ENCODE measurements at places on chromosomes 7 and 10. TPM values are rescaled to one million over a fixed set of nuclear protein-coding genes. Genes with fewer than 3 reads are reported as not detected.

DNA sequence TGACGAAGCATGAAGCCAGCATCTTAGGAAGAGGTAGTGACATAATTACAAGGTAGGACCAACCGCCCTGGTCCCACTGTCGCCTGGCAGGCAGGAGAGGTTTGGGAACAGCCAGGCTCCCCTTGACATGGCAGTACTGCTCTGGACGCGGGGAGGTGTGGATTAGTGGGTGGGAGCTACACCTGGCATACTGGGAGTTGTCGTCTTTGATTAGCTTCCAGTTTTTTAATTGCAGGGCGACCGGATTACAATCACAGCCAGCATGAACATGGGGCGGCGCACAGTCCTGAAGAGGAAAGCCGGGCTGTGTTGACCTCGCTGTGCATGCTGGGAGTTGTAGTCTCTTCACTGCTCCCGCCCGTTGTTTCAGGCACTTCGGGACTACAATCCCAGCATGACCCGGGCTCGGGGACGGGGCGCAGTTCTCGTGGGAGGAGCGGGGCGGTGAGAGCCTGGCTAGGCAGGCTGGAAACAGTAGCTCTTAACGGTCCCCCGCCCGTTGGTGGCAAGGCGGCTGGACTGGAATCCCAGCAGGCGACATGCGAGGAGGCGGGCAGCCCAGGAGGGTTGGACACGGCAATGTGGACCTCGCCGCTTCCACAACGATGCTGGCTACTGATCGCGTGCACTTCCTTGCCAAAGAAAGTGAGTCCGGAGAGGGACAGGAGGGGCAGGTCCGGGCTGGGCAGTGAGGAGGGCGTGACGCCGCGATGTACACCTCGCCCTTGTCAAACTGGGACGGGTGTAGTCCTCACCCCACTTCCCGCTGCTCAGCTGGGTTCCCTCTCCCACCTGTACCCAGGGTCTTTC lies 98.0 kb upstream of the ZNF722 start:
- DNase-seq, result no peak

DNA sequence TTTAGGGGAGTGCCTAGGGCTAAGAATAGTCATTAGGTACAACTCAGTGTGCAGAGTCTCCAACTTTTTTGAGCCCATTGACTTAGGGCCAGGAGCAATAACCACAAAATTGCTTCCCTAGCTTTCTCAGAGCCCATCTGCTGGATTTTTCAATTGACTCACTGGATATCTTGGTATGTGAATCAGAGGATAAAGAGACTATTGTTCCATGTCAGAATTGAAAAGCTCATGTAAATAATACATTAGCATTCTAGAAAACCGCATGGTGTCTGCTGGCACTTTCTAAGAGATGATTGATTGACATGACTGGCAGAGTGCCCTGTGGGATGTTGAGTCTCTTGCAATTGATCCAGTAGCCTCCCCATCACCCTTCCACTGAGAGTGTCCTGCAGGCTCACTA lies 246.2 kb downstream of the CCDC7 start:
- DNase-seq, result no peak

DNA sequence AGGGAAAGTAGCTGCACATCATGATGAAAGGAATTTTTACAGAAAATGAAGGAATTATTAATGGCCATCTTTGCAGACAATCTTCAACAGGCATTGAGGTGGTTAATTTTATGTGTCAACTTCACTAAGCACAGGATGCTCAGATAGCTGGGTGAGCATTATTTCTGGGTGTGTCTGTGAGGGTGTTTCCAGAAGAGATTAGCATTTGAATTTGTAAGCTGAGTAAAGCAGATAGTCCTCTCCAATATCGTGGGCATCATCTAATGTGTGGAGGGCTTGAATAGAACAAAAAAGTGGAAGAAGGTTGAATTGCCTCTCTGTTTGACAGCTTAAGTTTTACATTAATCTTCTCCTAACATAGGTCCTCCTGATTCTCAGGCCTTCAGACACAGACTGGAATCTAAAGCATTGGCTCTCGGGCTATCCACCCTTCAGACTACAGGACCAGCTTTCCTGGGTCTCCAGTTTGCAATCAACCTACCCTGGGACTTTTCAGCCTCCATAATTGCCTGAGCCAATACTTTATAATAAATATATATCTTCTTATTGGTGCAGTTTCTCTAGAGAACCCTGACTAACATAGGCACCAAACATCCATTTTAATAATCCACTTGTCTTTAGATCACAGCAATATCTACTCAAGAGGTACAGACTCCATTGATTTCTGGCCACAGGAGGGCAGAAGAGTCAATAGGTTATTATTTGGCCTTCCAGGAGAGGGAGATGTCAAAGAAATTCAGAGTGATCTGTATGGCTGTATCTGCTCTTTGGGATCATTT lies 10.5 kb upstream of the CRPPA start:
- no peak for DNase-seq

GRCh38 chr10:78260141-78260540 lies 226.5 kb downstream of the RPS24 start:
- DNase-seq, result no peak

DNA sequence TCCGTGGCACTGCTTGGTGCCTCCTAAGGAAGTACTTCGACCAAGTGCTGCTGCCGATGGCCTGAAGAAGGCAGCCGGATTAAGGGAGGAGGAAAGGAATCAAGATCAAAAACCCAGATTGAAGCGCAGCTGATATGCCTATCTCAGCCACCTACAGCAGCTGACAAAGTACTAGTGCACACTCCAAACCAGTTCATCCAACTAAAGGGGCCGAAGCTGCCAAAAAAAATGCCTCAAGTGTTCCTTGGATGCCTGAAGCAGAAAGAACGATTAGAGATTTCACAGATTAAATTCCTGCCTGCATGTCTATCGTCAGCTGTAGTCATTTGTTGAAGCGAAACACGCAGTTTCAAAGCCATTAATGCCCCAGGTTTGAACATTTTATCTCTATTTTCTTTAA lies 65.7 kb downstream of the TNRC18 start:
- no peak for DNase-seq

DNA sequence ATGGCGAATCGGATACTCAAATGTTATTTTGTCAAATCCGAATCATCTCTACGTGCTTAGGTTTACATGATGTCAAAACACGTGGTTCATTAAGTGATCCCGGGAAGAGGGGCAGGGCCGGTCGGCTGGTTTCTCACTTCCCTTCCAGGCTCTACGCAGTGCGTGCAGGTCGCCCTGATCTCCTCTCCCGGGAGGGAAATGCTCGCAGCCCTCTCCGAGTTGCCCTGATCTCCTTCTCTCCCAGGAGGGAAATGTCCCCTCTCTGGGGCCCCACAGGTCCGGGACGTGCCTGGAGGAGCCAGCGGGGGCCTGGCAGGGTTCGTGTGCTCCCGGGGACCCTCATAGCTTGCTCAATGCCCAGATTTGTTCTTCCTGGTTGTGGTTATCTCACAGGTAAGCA lies 202.7 kb downstream of the DNAJB6 start:
- no peak for DNase-seq

GRCh38 chr7:130356876-130357611 lies 12.4 kb downstream of the CPA5 start:
- DNase-seq, result no peak

DNA sequence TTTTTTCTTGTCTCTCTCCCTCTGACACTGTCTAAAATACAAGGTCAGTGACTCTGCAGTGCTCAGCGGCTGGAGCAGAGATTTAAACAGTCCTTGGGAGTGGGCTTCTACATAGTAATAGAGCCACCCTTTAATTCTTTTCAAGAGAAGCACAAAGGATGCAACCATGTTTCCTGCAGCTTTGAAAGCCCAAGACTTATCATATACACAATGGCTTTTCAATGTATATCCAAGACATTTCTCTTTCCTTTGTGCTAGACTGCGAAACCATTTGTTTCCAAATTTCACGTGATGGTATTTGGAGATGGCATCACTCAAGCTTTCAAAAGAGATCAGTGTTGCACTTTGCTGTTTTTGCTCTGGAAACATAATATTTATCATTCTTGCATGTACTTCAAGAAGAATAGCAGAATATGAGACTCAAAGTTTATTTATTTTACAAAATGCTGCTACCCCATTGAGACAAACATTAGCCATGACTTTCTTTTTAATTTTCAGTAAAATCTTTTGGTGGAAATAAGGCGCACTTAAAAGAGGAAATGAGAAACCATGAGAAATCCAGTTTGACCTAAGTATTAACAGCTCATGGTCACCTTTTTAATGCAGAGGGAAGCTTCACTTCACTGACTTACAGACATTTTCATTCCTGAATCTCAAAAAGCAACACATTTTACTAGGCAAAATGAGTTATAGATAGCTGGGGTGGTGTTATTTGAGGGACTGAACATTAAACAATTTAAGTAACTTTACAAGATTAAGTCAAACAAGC lies 76.6 kb downstream of the SEMA3C start:
- no peak for DNase-seq

DNA sequence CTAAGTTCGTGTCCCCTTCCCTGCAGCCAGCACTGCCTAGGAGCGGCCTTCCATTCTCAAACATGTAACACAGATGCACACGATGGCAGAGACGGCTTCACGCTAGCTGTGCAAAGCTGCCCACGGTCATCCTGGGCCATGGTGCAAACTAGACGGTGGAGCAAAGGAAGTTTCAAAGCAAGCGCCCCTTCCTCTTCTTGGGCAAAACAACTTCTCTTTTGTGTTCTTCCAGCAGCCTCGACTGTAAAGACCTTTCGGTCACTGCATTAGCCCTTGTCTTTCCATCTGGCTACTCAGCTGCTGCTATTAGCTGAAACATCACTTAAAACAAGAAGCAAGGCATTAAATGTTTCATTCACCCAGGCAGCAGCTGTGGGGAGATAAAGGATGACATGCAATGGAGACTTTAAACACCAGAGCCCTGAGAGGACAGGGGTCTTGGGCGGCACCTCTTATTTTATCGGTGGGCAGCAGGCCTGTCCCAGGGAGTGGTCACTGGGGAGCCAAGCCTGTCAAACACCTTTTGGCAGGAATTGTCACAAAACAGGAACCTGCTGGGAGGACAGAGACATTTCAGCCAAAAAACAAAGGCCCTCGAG lies 214.8 kb downstream of the KLF6 start:
- no peak for DNase-seq

The OGDHL gene
- 3.4 TPM for total RNA-seq

The EXOC4 gene
- 99.2 TPM for total RNA-seq

The HDAC9 gene
- total RNA-seq, result 32.4 TPM

The LIPF gene
- not detected for total RNA-seq

The TUBAL3 gene
- total RNA-seq, result not detected

The SPAG6 gene
- not detected for total RNA-seq

The GIMAP8 gene
- total RNA-seq, result 9.6 TPM
